Substantia nigra (tissue), 51 donors: ENCODE measurements at places on chromosomes 16 and 17.

DNA sequence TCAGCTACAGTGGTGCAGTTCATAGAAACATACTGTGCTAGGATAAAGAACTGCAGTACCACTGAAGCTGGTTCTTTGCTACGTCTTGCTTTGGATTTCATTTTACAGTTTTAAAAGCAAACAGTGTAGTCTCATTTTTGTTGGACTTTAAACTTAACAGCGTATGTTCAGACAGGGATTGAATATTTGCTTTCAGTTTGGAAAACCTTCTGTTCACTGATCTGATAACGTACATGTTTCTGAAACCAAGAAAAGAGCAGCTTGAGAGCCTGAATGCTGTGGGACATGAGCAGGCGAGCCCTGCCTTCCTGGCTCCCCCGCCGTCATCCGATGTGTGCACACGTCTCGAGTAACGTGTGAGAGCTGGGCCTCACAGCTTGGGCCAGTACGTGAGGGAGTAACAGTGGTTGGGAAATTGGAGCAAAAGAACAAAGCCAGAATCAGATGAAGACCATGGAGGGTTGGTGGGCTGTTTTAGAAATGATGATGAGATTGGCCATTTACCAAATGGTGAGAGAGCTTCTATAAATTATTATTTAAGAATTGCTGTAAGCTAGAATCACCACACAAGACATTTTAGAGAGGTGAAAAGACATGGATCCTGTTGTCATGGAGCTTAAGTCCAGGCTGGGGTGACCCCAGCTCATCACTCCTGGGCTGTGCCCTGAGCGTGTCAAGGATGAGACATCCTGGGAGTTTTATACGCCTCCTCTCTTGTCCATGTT is 20.8 kb upstream of the CLEC18C start:
- no peak for DNase-seq

GRCh38 chr16:66623755-66624154 is 19.3 kb downstream of the CMTM3 start:
- no peak for DNase-seq

- no peak for DNase-seq
These were observed 173.3 kb downstream of the PRKCB start for GRCh38 chr16:24009098-24009497.

- DNase-seq = no peak
These were observed 255.2 kb downstream of the SLC39A11 start for GRCh38 chr17:72837335-72837734.

DNA sequence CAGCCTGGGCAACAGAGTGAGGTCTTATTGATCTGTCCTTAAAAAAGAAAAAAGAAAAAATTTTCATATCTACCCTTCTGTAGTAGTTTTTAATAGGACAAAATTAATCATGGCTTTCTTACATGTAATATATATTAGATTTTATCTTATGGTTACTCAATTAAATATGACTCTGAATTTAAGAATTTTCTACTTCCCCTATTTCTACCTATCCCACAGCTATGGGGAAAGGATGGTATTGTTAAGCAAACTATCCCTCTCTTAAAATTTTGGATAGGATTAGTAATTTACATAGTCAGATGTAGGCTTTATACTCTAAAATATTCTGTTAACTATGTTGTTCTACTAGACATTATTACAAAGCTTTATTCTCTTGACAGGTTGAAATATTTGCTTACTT is 62.5 kb downstream of the NQO1 start:
- DNase-seq = no peak

DNA sequence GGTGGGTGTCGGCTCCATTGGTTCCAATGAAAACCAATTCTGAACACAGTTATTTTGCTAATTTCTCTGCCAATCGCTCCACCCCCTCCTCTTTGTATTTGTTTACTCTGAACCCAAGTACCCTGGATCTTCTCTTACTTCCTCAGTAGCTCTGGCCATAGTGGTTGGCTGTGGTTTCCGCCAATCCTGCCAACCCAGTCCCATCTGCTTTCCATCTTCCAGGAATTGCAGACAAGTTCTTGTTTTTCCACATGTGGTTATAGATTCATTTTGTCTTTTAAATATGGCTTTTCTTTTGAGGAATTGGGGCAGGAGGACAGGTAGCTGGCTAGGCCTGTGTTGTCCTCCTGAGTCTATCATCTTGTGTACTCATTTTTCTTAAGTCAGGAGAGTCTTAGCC is 92.0 kb downstream of the CYLD start:
- no peak for DNase-seq

DNA sequence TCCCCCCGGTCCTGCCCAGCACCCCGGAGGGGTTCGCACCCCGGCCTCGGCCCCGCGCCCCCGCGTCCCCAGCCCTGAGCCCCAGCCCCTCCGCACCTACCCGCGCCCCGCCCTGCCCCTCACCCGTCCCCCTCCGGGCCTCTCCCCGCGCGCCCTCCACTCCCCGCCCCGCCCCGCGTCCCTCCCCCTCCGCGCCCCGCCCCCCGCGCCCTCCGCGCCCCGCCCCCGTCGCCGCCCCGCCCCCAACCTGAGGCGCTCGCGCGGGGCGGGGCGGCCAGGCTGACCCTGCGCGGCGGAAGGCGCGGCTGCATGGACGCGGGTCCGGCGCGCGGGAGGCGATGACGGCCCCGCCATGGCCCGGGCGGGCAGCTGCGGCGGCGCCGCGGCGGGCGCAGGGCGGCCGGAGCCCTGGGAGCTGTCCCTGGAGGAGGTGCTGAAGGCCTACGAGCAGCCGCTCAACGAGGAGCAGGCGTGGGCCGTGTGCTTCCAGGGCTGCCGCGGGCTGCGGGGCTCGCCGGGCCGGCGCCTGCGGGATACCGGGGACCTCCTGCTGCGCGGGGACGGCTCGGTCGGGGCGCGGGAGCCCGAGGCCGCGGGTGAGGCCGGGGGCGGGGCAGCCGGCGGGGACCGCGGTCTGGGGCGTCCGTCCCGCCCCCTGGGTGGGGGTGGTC is at the start of gene SPIRE2:
TSS of gene SPIRE2 (plus strand) at position 277 of the 671 bp plus-strand sequence. CDS start at position 353, 76 bp downstream.
- peak; percentile 57 for DNase-seq

- no peak for DNase-seq
These were observed 11.4 kb upstream of the TNRC6C start for GRCh38 chr17:77946900-77947645.

DNA sequence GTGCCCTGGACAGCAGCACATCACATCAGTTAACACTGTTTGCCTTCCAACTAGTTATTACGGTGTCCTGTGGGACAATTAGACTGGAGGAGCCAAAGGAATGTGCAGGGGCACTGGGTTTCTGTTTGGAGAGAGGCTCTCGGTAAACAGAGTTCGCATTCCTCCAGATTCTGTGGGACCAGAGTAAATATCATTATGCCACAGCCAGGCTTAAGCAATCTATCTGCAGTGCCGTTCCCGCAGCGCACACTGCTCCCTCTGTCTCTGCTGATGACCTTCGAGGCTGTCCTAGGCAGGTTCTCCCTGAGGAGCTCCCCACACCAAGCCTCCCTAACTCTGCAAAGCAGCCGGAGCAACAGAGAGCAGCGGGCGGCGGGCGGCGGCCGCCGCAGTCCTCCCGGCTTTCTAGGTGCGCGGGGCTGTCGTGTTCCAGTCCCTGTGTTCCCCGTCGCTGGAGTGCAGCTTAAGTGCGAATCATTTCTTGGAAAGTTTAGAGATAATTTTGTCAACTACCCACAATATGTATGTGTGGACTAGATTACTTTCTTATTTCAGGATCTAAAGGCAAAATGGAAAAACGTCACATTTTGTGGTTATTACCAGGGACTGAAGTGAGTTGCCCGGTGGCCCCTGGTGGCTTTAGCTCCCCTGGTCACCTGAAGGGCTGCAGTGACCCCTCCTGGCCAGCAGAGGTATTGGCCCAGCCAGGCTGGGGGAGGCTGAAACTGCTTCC is 43.3 kb downstream of the PGS1 start:
- peak; percentile 40 for DNase-seq

DNA sequence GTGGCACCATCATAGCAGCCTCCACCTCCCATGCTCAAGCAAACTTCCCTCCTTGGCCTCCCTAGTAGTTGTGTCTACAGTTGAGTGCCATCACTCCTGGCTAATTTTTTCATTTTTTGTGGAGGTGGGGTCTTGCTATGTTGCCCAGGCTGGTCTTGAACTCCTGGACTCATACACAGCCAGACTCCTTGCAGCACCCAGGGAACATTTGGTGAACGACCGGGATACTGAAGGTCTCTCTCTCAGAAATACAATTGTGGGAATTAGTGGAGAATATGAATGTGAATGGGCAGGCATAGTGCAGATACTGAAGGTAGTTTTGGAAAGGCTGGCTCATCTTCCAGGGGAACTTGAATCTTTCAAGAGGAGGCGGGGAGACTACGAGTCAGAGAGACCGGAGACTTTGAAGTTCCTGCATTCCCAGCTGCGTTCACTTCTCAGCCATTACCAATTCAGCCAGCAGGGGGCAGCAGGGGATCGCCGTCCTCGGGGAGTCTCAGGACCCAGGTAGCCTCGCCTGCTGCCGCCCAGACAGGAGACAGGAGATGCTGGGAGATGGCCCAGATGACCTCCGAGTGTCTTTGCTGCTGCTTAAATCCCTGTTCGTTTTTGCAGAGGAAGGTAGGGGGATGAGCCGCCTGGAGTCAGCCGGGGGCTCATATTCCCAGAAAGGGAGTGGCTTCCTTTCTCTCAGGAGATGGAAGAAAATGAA is 68.6 kb downstream of the HAPSTR1 start:
- peak; percentile 29 for DNase-seq

GRCh38 chr17:35255316-35255715 is 12.4 kb downstream of the SLFN5 start:
- DNase-seq = no peak

- DNase-seq = no peak
These were observed 80.1 kb downstream of the ABCC1 start for GRCh38 chr16:16029431-16030011.

DNA sequence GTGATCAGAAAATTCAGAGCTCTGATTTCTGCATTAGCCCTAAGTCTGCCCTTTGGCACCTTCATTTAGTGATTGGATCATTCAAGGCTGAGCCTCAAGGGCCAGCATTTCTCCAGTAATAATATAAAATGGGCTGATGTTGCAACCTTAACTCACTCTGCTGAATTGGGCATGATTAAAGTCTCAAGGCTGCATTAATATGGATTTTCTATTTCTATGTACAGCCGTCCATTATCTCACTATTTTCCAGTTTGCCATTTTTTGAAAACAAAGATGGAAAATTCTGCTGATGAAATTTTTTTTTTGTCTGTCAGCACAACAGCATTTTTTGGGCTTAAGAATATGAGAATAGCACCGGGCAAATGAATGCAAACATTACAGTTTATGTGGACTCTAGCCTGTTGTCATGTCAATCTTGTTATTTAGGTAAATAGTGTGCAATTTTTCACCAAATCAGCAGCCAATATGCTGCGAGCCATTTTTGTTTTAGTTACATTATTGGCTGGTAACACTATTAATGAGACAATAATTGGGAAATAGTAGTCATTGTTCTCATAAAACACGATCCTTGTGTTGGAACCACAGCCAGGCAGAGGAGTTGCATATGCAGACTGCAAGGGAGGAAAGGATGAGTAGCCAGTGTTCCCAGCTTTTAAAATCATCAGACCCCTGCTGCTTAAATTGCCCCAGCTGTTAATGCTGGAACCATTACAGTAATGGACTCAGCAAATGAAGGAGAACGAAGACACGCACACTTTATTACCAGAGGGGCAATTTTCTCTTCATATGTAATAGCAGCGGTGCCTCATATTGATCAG is 10.5 kb downstream of the FTO start:
- DNase-seq = no peak

DNA sequence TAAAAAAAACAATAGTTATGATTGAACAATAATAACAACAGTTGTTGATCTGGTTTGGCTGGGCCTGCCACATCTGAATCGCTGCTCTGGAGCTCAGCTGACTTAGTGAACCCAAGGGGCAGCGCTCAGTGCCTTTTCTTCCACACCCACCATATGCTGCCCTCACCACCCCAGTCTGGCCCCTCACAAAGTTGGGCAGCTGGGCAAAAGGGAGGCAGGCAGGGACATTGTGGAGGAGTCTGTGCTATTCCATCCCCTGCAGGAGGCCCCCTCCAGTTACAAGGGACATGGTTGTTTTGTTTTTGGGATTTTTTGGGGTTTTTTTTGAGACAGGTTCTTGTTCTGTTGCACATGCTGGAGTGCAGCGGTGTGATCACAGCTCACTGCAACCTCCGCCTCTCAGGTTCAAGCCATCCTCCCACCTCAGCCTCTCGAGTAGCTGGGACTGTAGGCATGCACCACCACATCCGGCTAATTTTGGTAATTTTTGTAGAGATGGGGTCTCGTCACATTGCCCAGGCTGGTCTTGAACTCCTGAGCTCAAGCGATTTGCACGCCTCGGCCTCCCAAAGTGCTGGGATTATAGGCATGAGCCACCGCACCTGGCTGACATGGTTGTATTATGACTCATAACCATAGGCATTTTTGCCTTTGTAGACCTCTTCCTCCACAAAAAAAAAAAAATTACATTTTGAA is 8.6 kb upstream of the PECAM1 start:
- no peak for DNase-seq

GRCh38 chr17:42849451-42850181 is 1.4 kb upstream of the AOC3 start:
- DNase-seq = no peak

GRCh38 chr17:52660692-52661091 is 502.2 kb upstream of the CA10 start:
- DNase-seq = no peak

DNA sequence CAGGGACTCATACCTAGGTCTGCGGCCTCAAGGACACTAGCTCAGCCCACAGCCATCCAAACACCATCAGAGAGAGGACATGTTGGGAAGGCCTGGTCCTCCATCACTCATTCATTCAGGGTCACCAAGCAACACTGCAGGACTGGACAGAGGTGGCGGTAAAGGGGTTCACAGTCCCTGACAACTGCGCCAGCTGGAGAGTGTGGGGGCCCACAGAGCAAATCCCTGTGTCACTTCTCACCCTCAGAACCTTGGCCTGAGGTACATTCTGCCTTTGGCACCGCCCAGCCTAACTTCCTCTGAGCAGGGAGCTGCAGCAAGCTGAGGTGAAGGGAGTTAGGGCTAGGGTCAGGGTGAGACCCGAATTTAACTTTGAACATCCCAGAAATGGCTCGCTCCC is 106.5 kb downstream of the COPRS start:
- DNase-seq = no peak

- no peak for DNase-seq
These were observed 521 bp downstream of the GGA2 start for GRCh38 chr16:23509782-23510163.

DNA sequence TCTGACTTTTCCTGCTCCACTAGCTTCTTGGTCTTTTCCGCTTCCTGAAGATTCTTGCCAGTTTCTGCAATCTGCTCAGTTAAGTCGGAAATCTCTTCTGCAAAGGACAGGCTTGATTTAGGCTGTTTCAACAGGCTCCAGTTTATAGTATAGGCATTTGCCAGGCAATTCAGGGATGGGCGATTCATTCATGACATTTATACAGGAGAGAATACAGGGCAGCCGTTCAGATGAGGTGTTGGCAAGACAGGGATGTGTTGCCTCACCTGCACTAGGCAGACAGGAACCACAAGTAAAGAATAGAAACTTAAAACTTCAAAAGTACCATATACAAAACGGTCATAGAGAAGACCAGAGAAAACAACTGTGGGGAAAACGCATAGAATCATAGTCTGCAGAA is 61.7 kb downstream of the MYH13 start:
- DNase-seq = no peak

DNA sequence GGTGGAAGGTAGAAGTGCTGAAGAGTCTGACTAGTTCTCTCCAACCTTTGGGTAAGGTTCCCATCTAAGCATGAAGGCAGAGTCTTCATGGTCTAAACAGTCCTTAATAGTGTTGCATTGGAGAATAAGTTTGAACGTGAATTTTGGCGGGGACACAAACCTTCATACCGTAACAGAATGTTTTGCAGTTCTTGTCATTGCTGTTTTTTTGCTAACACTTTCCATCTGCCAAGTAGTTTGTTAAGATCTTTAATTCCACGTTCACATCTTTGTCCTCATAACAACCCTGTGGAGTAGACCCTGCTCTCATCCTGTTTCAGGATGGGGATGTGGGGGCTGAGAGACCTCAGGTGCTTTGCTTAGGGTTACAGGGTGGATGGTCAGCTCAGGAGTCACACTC is 936.9 kb upstream of the EEF2KMT start:
- DNase-seq = no peak
